ENCODE measurements at places on chromosomes 1 and 21. TPM values are rescaled to one million over a fixed set of nuclear protein-coding genes. Genes with fewer than 3 reads are reported as not detected.

- DNase-seq, result no peak
These were observed 20.9 kb downstream of the STYXL2 start for GRCh38 chr1:167114725-167115124.

GRCh38 chr1:111596499-111596898, 23.1 kb upstream of the RAP1A start:
- no peak for DNase-seq

DNA sequence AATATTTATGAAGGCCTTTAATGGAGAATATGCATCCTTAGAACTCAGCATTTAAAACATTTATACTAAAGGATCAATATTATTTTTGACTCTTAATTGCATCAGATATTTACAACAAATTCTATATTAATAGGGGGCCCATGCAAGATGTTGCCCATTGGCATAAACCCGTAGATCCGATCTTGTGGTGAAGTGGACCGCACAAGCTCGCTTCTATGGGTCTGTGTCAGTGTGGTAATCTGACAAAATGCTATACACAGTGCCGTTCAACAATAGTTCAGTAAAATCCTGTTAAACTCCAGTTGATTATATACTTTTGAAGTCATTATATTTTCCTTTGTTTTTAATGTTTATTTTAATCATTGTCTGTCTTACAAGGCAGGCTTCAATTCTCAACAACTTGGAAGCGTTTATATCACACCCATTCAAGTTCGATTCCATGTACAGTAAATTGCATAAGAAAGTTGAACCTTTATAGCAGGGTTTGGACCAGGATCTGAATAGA, 809.2 kb downstream of the USP25 start:
- no peak for DNase-seq

NIT1 gene
- 50.5 TPM for polyA plus RNA-seq

GRCh38 chr1:160768295-160768657, 27.7 kb upstream of the LY9 start:
- no peak for DNase-seq

- DNase-seq, result no peak
These were observed 39.5 kb downstream of the TMEM51 start for GRCh38 chr1:15192916-15193550.

PTGER3 gene
- polyA plus RNA-seq, result 43.8 TPM

- DNase-seq, result no peak
These were observed 112.6 kb downstream of the NOS1AP start for GRCh38 chr1:162182090-162182489.

DNA sequence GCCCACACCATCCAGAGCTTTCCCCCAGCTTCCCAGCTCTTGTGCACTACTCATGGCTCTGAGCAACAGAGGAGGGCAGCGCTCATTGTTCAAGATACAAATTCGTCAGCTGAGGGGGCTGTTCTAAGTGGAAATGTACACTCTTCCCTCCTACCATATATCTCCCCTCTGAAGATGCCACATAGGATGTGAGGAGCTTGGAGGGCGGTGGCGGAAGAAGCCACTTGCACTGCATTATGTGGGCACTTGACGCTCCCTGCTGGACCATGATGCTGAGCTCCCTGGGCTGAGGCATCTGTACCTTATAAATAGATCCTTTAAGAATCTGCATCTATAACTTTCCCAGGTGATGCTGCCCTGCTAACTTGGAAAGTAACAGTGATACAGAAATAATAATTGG, 477.6 kb upstream of the DEPDC1 start:
- no peak for DNase-seq

- no peak for DNase-seq
These were observed 648.8 kb downstream of the PLA2G4A start for GRCh38 chr1:187477535-187477934.

DNA sequence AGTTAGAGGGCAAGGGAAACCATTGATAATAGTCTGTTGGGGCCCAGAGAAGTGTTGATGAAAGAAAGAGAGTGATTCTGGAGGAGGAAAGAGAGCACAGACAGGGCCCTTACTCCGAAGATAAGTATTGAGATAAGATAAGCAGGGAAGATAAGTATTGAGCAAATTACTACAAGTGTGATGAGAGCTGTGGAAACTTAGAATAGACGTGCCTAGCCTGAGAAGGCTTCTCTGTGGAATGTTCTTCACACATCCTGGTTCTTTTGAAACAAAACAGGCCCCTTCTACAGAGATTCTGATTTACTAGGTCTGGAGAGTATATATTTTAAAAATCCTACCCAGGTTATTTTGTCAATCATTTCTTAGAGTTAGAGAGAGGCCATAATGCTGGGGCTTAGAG, 26.4 kb downstream of the FNBP1L start:
- no peak for DNase-seq

DNA sequence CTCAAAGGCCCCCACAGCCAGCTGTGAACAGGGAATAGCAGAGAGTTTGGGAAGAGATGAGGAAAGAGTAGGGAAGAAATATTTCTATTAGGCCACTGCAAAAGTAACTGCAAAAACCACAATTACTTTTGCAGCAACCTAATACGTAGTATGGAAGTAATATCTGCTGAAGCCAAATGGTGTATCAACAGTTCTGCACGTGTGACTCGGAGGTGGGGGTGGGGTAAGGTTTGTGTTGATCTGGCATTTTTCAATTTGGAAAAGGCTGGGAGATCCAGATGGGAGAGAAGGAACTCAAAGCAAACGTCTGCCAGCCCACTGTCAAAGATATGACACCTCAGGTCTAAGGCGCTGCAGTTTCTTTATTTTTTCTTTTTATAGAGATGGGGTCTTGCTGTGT, 11.1 kb upstream of the ZNF436 start:
- DNase-seq, result no peak

DNA sequence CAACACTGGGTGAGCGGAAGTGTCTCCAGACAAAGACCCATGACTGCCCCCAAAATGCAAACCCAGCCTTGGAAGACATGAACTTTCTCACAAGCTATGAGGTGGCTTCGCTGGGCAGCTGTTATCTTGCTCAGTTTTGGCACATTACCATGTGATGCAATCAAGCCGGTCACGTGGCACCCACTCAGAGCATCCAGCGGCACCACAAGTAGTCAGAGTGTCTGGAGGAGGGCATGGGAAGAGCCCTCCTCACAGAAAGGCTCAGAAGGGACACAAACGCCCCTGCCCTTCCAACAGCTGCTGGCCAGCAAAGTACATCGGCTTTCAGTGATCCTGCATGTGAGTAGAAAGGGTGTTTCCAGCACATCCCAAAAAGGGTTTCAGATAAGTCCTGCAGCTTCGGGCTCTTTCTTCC, 145.5 kb upstream of the IRF2BP2 start:
- no peak for DNase-seq

FCRL1 gene
- polyA plus RNA-seq, result 0.05 TPM

DNA sequence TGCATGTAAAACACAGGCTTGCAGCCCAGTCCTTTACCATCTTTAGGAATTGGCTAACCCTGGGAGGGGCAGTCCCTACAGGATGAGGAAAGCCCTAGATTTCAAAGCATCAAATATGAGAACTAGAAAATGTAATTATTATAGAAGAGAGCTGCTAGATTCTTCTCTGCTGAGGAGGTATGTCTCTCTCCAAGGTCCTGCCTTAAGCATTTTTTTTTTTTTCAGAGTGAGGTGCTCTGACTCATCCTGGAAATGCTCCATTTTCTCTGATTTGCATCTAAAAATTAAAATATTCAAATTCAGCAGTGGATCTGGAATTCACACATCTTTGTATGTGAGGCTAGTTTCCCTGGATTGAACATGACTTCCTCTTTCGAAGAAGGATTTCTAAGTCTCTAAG, 149.8 kb downstream of the ZNF648 start:
- no peak for DNase-seq

GRCh38 chr1:183871142-183871541, 66.2 kb downstream of the RGL1 start:
- DNase-seq, result no peak

DNA sequence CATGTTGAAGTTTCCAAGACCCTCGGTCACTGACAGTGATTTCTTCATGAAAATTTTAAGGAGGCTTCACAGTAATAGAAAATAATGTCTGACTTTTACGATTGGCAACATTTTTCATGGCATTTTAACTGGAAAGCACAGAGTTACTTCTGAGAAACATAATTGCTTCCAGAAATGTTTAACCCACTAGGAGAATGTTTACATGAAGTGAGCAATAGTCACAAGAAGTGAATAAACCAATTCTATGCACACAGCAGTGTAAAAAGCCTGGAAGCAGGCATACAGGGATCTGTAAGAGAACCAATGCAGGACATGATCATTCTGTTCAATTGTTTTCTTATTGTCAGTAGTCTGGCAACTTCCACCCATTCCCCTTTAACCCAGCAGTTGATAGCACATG, 316.2 kb upstream of the CXADR start:
- no peak for DNase-seq

DNA sequence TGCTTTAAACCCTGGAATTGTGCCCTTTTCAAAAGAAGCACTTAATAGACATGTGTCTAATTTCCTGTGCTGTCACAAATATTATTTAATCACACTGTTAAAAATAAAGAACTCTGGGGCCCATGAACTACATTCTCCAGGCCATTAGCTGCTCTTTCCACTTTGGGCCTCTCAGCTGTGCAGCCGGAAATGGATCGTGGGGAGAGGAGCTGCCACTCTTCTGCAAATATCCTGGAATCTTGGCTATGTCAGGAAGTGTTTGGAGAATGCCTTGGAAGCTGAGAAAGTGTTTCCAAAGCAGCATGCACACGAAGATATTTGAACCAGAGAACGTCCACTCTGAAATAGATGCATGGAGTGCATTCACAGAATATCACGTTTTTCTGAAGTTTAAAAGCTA, 27.5 kb upstream of the VPS26C start:
- DNase-seq, result no peak

SPRR2A gene
- polyA plus RNA-seq, result not detected

- no peak for DNase-seq
These were observed 9.5 kb upstream of the PLEKHM2 start for GRCh38 chr1:15674386-15675159.

GRCh38 chr1:94384485-94385265, 33.5 kb upstream of the ABCD3 start:
- no peak for DNase-seq

PROK1 gene
- polyA plus RNA-seq, result 0.17 TPM

EVA1C gene
- polyA plus RNA-seq, result 2.4 TPM

DNA sequence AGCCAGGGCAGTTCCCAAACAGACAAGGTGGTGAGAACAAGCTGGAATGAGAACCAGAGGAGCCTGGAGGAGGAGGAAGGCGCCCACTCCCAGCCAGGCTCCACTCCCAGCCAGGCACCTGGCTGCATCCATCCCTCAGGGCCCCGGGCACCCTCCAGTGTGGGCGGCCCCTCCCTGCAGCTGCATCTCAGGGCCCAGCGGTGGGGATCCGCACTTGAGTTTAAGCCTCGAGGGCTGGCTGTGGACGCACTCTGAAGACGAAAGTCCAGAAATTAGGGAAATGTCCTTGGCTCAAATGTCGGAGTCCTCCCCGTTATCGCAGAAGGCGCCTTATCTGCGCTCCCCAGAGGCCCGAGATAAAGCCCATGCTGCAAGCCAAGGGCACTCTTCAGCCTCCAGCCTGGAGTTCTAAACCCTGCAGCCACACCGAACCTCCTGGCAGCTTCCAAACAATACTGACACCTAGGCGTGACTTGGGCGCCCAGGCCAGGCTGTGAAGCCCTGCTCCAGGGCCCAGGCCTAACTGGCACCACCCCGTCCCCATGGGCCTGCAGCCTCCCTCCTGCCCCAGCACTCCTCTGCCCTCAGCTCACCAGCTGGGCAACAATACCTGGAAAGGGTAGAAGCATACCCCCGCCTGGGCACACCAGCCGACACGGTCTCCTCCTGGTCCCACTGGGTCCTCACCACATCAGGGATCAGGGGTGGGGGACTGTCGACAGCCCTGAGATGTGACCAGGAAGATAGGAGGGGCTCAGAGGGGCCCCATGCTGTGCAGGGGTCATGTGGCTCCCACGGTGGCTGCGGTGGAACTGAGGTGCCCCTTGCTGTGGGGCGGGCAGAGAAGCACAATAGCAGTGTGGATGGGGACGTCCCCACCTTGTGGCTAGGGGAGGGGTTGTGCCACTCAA, 184.8 kb upstream of the VAMP3 start:
- DNase-seq, result no peak

- no peak for DNase-seq
These were observed 147.1 kb downstream of the PGBD5 start for GRCh38 chr1:230278871-230279582.

DNA sequence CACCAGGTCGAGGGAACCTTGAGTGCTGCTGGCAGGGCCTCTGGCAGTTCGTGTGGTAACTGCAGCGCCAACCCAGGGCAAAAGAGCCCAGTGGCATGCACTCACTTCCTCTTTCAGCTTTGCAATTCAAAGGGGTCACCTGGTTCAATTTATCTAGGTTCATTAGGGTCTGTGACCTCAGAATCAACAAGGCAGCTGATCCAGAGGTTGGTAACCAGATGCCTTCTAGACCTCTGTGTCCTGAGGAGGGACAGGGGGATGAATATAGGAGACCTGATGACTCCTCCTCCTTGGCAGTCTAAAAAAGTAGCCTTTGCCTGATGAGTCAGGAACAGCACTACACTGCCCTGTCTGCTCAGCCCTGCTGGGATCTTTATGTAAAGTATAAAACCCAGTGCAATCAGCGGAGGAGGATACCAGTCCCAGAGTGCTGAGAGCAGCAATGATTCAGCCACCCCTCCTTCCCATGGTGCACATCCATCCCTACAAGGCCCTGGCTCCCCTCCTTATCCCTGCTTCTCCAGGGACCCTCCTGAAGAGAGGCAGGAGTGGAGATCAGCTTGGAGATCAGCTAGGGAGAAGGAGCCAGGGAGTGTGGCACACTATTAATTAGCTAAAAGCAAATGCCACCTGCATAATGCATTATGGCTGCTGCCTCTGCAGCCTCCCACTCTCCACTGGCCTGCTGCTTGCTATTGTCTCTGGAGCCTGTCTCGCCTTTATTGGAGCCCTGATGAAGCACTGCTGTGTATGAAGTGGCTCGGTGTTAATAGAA, 11.2 kb upstream of the FMOD start:
- no peak for DNase-seq

DNA sequence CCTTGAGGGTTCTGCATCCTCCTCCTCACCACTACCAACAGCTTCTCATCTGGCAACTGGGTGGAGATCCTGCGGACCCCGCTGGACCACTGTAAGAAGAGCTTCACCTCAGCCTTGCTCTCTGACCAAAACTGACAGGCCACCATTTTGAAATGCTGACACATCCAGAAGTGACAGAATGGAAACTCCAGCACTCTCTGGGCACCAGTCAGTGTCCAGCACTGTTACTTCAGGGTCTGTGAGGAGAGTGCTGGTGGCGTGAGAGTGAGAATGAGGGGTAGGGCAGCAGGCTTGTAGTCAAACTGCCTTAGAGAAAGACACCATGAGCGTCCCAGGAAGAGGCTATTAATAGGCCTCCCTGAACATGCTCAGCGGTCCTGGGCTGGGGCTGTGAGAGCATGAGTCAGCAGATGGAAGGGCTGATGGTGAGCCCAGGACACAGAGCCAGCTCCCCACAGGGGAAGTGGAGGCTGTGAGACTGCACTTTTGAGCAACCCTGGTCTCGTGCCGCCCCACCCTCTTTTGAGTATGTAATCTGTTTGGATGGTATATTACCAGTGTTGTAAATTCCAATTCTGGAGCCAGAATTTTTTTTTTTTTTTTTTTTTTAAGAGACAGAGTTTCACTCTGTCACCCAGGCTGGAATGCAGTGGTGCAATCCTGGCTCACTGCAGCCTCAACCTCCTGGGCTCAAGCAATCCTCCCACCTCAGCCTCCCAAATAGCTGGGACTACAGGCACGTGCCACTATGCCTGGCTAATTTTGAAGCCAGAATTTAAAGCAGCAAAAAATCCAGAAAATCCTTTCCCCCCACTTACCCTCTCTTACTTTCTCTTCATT, 34.4 kb upstream of the SLC30A1 start:
- no peak for DNase-seq

PDC gene
- polyA plus RNA-seq, result 0.35 TPM
